ENCODE measurements at places on chromosomes 2 and 18.

GRCh38 chr18:3283253-3283863 lies 21.4 kb downstream of the MYL12B start:
- no peak for DNase-seq

DNA sequence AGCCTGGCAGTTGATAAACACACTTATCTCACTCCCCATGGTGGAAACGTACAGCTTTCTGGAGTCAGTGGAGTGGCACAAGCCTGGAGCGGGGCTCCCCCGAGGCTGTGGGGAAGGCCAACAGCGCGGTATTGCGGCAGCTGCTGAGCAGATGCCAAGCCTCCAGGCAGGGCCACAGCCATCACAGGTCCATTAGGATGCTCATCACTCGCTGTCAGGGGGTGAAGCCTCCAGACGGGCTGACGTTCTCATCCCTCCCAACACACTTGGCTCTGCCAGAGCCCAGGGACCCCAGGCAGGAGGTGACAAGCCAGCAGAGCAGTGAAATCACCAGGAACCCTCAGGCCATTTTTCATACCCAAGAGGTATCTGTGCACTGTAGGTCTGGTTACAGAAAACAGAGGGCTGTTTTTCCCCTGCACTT lies 529.2 kb upstream of the KLHL29 start:
- no peak for DNase-seq

DNA sequence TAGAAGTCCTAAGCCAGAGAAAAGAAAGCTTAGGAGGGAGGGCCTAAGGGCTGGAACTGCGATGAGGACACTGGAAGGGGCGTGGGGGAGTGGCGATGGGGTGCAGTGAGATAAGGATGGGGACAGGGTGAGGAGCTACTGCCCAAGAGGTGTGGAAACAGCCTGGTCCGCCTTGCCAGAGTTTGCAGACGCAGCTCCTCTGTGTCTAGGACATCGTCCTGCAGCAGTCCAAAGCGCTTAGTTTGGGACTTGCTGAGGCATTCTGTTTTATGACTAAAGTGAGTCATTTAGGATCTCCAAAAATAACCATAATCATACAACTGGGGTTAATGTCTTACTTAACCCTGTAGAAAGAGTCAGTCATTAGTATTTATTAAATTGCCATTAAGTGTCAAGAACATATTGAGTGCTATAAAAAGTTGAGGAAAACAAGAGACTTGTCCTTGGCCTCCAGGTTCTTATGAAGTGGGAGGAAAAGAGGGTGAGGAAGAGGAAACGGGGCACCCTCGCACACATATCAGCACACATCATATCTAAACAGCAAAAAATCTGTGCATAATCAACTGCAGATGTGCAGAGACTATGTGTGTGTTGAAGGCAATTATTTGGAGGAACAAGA lies 74.8 kb downstream of the CDK15 start:
- no peak for DNase-seq

DNA sequence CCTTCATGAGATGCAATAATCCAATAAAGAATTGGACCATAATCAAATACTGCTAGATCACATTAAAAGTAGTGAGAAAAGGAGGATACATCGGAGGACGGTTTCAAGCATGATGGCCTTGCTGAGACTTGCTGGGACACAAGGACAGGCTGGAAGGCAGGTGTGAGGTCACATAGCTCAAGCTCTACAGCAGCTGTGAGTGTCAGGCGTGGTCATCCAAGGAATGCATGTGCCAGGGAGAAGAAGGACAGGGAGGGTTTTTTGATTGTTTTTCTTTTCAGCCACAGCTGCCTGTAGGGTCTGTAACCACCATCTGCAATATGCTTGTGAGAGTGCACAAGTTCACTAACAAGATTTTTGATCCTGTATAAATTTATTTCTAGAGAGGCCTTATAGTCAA lies 57.6 kb downstream of the BMP10 start:
- DNase-seq = no peak

DNA sequence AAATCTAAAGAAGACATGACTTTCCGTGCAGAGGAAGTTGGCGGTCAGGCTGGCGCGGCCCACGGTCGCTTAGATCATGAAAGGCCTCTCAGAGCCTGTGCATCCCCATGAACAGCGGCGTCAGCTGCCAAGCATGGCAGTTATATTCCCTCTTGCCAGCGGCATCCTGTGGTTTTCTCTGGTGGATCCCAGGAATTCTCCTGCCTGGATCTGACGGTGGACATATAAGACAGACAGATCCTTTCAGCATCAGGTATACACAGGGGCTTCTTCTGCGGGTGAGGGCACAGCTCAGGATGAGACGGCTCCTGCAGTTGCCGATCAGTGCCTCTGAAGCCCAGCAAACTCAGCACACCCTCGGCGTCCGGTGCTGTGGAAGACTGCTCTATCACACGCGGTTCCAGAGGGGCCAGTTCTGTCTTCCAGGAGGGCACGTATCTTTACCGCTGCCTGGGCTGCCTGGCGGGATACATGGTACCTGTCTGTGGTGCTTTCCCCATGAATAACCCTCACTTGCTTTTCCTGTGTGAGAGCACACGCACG lies 157.8 kb downstream of the LDLRAD4 start:
- DNase-seq = no peak

GRCh38 chr18:23578067-23578701 lies 8.1 kb downstream of the NPC1 start:
- DNase-seq = no peak

DNA sequence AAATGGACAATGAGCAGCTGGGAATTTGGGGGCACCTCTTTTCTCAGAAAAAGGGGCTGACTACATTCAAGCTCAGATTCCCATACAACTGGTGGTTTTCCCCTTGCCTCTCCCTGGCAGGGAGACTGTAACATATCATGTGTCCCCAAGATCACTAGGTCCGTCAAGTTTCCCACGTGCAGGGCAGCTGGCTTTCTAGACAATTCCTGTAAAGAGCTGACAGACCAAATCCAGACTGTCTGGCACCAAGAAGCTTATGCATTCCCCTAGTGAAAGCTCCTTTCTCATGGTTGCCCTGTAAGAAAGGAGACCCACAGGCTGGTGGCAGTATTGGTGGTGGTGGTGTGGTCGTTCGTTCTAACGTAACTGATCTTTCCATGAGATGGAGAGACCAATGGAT lies 48.8 kb downstream of the THUMPD2 start:
- no peak for DNase-seq

DNA sequence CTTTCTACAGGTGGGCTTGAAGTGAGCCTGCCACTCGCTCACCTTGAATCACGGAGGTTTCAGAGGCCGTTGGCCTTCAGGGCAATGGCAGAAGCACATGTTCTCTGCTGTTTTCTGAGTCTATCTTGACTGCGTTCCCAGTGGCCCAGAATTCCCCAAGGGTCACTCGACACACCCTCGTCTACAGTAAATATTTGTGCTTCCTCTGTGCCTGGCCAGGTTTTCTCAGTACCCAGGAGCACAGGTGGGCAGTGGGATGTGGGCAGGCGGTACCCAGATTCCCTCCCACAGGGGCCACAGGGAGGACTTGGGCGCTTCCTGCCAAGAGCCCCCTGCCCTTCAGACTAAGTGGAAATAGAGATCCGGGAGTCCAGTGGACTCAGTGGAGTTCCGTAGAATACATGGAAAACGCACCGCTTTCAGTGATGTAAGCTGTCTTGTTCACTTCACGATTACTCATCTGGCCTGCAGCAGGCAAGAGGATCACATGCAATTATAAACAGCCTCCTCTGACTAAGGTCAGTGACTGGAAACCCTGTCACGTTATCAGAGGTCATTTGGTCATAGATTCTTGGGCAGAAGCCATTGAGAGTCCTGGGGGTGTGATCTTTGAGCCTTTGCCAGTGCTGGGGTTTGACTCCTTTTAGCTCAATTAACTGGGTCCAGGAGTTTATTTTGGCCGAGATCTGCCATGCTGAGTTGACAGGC lies 179.8 kb downstream of the NEDD4L start:
- no peak for DNase-seq

GRCh38 chr18:2204736-2205135 lies 366.6 kb downstream of the METTL4 start:
- DNase-seq = no peak

DNA sequence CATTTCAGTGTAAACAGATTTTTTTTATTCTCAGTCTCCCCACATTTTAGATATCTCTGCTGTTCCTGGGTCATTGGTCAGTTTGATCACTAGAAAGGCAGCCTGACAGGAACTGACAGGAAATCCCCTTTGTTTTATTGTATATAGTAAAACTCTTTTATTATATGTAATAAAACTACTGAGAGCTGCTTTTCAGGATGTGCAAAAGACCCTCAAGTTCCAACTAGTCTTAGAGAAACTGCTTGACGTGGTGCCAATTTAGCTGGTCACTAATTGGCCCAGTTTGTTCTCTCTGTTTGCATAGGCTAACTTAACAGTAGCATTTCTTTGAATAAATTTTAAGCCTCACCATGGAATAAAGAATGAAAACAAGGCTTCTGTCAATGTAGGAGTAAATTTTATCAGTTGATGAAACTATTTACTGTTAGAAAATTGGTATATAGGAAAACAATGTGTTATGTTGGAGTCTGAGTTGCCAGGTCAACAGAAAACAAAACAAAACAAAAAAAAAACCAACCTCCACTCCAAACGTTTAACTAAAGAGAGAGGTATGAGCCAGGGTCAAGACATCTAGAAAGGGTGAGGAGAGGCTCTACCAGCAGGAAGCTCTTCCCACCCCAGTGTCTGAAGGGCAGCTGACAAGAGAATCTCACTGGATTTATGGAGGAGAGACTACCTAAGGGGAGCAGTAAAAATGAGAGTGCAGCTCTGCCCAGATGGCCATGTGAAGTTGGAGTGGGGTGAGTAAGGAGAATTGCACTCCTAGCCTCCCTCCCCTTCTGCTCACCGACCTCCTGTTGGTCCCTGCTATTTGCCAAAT lies 184.6 kb downstream of the ST6GAL2 start:
- DNase-seq = no peak

GRCh38 chr2:10712185-10712809 lies 9.1 kb upstream of the ATP6V1C2 start:
- DNase-seq = no peak

DNA sequence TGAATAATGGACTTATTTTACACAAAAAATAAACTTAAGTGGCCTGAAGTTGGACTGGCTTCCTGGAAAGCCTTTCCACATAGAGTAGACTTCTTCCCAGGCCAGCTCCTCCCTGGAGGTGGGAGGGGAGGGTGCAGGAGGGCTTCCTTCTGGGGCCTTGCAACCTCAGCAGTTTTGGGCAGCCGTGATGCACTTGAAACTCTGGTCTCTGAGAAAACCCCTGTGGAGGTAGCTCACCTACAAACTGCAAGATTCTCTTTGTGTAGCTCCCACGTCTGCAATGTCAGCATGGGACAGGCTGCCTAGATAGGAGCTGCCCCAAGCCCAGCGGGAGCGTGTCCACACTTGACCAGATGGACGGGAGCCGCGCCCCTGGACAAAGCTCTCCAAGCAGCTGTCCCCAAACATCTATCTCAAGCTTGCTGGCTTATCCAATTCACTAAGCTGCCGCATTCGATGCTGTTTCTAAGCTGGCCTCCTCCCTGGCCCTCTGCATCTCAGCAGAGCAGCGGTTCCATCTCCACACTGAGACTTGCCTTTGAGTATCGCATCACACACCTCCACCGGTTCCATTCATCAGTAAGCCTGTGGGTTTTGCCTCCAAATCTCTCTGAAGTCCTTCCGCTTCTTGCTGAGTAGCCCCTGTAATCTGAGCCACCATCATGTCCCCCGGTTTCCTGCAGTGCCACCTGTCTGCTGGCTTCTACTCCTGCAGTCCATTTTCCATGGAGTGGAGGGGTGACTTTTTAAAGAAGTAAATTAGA lies 1.6 kb upstream of the LPIN1 start:
- no peak for DNase-seq

DNA sequence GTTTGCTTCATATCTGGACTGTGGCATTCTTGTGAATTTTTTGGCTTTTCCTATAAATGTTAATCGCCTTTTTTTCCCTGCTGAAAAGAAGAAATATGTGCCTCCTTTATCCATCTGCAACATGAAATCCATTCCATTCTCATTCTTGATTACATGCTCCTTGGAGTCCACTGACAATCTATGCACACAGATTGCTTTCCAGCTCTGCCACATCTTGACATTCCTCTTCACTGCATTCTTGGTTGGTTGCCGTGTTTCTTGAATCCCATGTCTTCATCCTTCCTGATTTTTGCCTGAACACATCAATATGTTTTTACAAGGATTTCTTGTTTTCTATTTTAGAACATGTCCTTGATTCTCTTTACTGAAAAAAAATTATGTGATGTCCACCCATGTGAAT lies 26.7 kb upstream of the BIRC6 start:
- DNase-seq = no peak

Measured in iPS DF 6.9 (cell line).